ENCODE measurements at places on chromosomes 7 and 10. TPM values are rescaled to one million over a fixed set of nuclear protein-coding genes. Genes with fewer than 3 reads are reported as not detected.

DNA sequence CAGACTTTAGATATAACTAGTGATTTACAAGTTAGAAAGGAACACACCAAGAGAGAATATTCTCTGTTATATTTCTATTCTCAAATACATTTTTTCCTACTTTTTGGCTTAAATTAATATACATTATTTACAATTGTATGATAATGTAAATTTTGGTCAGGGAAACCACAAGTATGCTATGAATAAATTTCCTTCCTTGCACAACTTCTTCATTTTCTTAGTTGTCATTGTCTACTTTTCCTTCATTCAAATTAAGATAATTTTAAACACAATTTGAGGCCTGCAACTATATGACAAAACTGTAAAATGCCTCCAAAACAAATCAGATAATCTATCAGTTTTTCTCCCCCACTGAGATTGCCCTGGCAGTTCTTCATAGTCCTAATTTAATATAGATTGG is 131.3 kb downstream of the CDK14 start:
- no peak for DNase-seq
- no peaks in the 10 kb centered on the region for H3K36me3 ChIP-seq
- no peak overlapping the region for H3K4me3 ChIP-seq
- H3K27ac ChIP-seq = no peak overlapping the region
- no peaks in the 10 kb centered on the region for H3K4me1 ChIP-seq
- H3K27me3 ChIP-seq = peaks cover 2% of the 10 kb centered on the region

DNA sequence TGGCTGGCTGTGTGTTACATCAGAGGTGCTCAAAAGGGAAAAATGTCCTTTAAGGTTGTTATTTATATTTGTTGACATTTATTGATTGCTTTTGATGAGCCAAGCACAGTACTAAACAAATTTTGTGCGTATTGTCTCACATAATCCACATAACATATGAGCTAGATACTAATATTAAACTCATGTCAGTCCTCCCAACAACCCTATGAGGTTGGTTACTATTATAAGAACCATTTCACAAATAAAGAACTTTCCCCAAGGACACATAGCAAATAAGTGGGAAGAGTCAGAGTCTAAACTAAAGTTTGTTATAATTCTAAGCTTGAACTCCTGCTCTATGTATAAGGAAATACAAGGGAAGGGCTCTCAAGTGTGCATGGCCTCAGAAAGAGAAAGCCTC is 35.6 kb upstream of the OTUD1 start:
- no peak overlapping the region for H3K27ac ChIP-seq
- H3K4me3 ChIP-seq = no peak overlapping the region
- no peaks in the 10 kb centered on the region for H3K4me1 ChIP-seq

Gene MMD2
- total RNA-seq = not detected

GRCh38 chr7:94476251-94476840 is 33.3 kb upstream of the CASD1 start:
- no peaks in the 10 kb centered on the region for H3K36me3 ChIP-seq
- DNase-seq = no peak
- H3K4me3 ChIP-seq = no peak overlapping the region
- no peaks in the 10 kb centered on the region for H3K4me1 ChIP-seq

DNA sequence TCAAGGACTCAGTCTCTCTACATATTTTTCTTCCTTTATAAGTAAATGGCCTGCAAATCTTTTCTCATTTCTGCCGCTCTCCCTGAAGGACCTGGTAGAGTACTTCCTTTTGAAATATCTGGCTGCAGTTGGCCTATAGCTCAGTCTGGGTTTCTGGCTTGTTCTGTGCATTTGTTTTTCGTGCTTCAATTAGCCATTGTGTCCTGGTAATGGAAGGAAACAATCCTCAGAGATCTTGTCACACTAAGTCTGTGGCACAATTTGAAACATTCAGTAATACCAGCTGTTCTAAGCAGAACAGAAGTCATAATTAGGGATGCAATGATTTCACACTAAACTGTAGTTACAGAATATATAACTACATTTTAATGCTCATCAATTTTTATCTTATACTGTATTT is 545.0 kb downstream of the NRG3 start:
- H3K27me3 ChIP-seq = no peaks in the 10 kb centered on the region
- no peaks in the 10 kb centered on the region for H3K4me1 ChIP-seq
- no peak for DNase-seq
- no peak overlapping the region for H3K4me3 ChIP-seq
- no peaks in the 10 kb centered on the region for H3K36me3 ChIP-seq

- no peak overlapping the region for H3K27ac ChIP-seq
- no peak for DNase-seq
- H3K4me1 ChIP-seq = no peaks in the 10 kb centered on the region
- no peak overlapping the region for H3K4me3 ChIP-seq
Measured at GRCh38 chr7:144725070-144725469, 110.8 kb downstream of the TPK1 start.

- peaks cover 6% of the 10 kb centered on the region for H3K27me3 ChIP-seq
- H3K4me3 ChIP-seq = no peak overlapping the region
- H3K4me1 ChIP-seq = peaks cover 3% of the 10 kb centered on the region
- DNase-seq = peak; percentile 6
Measured at GRCh38 chr7:95690367-95690947, 81.9 kb upstream of the DYNC1I1 start.

Gene PTPRN2
- total RNA-seq = 0.46 TPM

DNA sequence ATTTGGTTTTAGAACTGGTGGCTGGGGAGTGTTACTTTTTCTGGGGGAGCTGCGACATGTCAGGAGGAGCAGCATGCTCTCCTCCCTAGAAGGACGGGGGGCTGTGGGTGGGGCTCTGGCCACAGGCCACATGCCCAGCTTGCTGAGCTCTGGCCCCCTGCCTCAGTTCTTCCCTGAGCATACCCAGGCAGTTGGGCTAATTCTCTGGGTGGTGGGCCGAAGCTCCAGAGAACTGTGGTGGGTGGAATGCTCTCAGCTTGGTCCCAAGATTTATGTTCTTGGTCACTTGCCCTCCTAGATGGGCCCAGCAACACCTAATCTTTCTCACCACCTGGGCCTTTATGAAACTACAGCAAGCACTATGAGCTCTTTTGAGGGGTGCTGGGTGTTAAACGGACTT is 5.1 kb upstream of the ZNF775 start:
- no peaks in the 10 kb centered on the region for H3K27me3 ChIP-seq
- no peak for DNase-seq
- H3K4me1 ChIP-seq = peaks cover 58% of the 10 kb centered on the region
- H3K27ac ChIP-seq = peak overlapping the region; percentile 38
- H3K4me3 ChIP-seq = no peak overlapping the region

GRCh38 chr7:115096262-115096661 is 174.4 kb downstream of the MDFIC start:
- peaks cover 2% of the 10 kb centered on the region for H3K4me1 ChIP-seq
- DNase-seq = no peak
- H3K27me3 ChIP-seq = no peaks in the 10 kb centered on the region
- H3K36me3 ChIP-seq = no peaks in the 10 kb centered on the region
- H3K4me3 ChIP-seq = no peak overlapping the region
- H3K27ac ChIP-seq = no peak overlapping the region

Gene C10orf105
- 0.40 TPM for total RNA-seq

- DNase-seq = no peak
- H3K4me1 ChIP-seq = peaks cover 25% of the 10 kb centered on the region
- H3K4me3 ChIP-seq = no peak overlapping the region
Measured at GRCh38 chr7:55970978-55971377, 6.6 kb downstream of the NIPSNAP2 start.

DNA sequence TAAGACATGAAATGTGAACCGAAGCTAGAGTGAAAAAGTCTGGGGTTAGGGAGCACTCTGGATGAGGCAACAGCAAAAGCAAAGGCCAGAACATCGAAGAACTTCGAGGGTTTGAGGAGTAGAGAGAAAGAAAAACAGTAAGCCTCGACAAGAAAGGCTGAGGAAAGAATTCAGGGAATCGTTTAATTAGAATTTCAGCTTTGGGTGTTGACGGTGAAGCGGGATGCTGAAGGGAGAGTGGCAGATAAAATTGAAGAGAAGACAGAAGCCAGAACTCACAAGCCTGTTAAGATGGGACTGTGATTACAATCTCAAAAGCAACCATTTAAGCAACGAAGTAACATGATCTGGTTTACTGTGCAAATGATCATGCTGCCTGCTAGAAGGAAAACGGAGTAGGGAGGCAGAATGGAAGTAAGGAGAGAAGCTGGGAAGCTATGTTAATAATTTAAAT is 2.1 kb downstream of the TRDMT1 start:
- no peaks in the 10 kb centered on the region for H3K27me3 ChIP-seq
- no peak overlapping the region for H3K4me3 ChIP-seq
- DNase-seq = no peak
- peaks cover 32% of the 10 kb centered on the region for H3K4me1 ChIP-seq

- no peaks in the 10 kb centered on the region for H3K4me1 ChIP-seq
- DNase-seq = no peak
- no peak overlapping the region for H3K4me3 ChIP-seq
- H3K36me3 ChIP-seq = peaks cover 44% of the 10 kb centered on the region
Measured at GRCh38 chr7:27793780-27794179, 53.8 kb downstream of the TAX1BP1 start.

DNA sequence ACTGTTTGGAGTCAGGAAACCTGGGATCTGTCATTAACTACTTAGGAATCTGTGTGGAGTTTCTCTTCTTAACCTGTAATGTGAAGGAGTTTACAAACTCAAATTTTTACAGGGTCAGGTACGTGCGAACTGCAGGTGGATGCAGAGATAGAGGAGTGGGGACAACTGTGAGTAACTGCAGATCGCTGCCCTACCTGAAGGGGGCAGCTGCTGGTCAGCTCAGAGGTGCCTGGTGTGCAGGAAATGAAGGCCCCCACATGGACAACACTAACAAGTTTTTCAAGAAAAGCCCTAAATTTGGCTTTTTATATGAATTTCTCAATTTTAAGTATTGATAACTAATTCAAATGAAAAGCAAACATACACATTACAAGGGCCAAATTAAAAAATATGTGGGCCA is 380.0 kb downstream of the REEP3 start:
- H3K4me1 ChIP-seq = no peaks in the 10 kb centered on the region
- no peak overlapping the region for H3K4me3 ChIP-seq
- DNase-seq = peak; percentile 6
- peaks cover 5% of the 10 kb centered on the region for H3K27me3 ChIP-seq
- H3K36me3 ChIP-seq = no peaks in the 10 kb centered on the region

DNA sequence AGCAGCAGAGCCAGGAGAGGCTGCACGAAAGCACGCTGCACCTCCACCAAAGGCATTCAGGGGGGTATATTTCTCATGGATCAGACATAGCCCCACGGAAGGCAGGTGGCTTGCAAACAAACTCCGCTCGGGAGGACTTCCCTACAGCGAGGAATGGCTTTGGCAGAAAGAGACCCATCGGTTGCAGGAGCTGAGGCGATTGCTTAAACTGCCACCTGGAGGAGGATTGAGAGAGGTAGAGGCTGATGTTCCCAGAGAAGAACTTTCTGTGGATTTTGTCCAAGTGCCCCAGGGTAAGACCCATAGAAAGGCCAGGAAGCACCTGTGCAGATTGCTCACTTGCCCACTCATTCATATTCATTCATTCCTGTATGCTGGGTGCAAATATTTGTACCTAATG is 89.1 kb downstream of the NEUROD6 start:
- DNase-seq = no peak
- no peaks in the 10 kb centered on the region for H3K4me1 ChIP-seq
- no peaks in the 10 kb centered on the region for H3K27me3 ChIP-seq
- H3K27ac ChIP-seq = no peak overlapping the region

DNA sequence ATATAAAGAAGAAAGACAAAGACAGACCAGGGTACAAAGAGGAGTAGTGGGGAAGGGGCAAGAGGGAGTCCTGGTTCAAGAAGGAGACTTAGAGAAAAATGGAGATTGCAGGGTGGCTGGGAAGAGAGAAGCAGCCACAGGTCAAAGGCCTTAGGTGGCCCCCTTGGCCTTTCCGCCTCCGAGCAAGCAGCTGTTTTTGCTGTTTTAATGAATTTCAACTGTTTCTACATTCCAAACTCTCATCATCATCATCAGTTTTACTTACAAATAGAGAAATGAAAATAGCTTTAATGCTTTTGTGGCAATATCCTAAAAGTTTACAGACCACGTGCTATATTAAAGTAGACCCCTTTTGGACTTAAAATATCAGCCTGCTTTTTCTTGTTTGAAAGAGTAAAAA is 399.7 kb downstream of the EXOC4 start:
- H3K27me3 ChIP-seq = no peaks in the 10 kb centered on the region
- H3K27ac ChIP-seq = no peak overlapping the region
- no peak overlapping the region for H3K4me3 ChIP-seq
- H3K4me1 ChIP-seq = no peaks in the 10 kb centered on the region
- no peaks in the 10 kb centered on the region for H3K36me3 ChIP-seq
- DNase-seq = no peak

DNA sequence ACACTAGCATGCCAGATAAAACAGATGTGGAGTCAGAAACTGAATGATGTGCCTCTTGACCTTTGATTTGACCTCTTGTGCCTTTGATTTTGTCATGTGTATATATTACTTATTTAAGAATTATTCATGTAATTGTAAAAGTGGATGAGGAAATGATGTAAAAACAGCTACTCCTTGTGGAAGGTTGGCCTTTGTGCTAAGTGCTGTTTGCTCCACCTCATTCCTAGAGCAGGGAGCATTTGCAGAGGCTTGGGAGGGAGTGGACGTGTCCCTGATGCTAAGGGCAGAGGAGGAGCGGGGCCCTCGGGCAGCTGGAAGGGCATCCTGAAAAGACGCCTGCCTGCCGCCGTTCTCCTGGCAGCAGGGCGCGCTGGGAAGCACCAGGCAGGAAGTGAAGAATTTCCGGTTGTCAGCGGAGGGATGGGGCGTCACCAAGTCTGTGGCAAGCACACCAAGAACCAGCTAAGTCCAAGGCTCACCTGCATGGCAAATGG is 197.6 kb upstream of the ZNF32 start:
- peaks cover 16% of the 10 kb centered on the region for H3K4me1 ChIP-seq
- H3K27me3 ChIP-seq = no peaks in the 10 kb centered on the region
- H3K4me3 ChIP-seq = peak overlapping the region; percentile 64

Gene NAT16
- not detected for total RNA-seq

DNA sequence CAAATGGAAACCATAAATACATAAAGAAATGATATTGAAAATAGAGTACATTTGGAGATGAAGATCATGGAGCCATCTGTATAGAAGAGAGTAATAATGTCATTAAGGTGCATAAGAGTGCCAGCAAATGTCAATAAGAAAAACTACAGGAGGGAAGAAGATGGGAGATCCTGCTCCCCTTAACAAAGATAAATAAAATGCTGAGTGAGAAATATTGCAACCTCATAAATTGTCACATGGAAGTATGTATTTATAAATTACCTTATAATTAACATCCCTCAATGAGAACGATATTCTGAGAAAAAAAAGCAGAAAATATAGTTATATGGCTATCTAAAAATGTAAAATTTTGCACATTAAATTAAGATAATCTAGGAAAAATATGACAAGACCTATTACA is 155.2 kb upstream of the PRSS1 start:
- no peaks in the 10 kb centered on the region for H3K27me3 ChIP-seq
- no peaks in the 10 kb centered on the region for H3K36me3 ChIP-seq
- no peaks in the 10 kb centered on the region for H3K4me1 ChIP-seq
- H3K27ac ChIP-seq = no peak overlapping the region

- H3K36me3 ChIP-seq = no peaks in the 10 kb centered on the region
- peaks cover 5% of the 10 kb centered on the region for H3K27me3 ChIP-seq
- H3K4me1 ChIP-seq = no peaks in the 10 kb centered on the region
- H3K4me3 ChIP-seq = no peak overlapping the region
- DNase-seq = no peak
- no peak overlapping the region for H3K27ac ChIP-seq
Measured at GRCh38 chr10:77359950-77360520, 277.6 kb downstream of the KCNMA1 start.

All from activated CD4-positive, alpha-beta T cell treated with anti-CD3 and anti-CD28 coated beads for 36 hours (primary cell).